ENCODE measurements at places on chromosomes 11 and 22.
A peak's percentile ranks its signal among the peaks of the same experiment; 100 is the strongest.

- DNase-seq: peak; percentile 36
These were observed 31.7 kb downstream of the FAM181B start for GRCh38 chr11:82701847-82702520.

- no peak for DNase-seq
These were observed 20.5 kb downstream of the COA4 start for GRCh38 chr11:73856031-73856567.

- DNase-seq: no peak
These were observed 14.4 kb upstream of the BRSK2 start for GRCh38 chr11:1375161-1375954.

DNA sequence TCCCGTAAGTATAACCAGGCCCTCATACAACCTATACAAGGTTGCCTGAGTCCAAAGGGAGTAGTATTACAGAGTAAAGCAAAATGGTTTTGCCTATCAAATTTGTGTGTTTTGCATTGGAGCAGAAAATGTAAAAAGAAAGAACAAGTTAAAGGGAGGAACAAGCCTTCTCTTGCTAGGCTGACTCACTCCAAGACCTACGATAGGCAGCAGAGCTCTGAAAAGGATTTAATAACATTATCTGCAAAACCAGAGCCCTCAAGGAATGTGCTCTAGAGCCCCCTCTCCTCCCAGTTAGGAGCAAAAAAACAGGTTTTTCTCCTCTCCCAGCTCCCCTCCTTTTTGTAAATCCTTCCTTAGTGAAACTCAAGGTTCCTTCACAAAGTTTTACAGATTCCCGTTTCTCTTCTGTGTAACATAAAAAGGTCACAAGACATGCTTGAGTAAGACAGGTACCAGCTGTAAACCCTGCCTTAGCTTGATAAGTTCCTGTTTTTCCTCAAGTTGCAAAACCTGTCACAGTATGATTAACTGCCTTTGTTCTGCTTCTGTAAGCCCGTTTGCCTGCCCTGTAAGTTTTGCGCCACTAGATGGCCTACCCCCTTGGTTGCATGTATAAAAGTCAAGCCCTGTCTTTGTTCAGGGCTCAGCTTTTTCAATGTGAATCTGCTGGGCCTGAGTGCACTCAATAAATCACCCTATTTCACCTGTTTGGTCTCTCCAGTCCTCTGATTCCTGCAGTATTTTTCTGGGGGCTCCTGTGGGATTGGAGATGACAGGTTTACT, 498.2 kb downstream of the KCNA4 start:
- no peak for DNase-seq

- DNase-seq: no peak
These were observed 6.5 kb downstream of the ARSA start for GRCh38 chr22:50621356-50621880.

DNA sequence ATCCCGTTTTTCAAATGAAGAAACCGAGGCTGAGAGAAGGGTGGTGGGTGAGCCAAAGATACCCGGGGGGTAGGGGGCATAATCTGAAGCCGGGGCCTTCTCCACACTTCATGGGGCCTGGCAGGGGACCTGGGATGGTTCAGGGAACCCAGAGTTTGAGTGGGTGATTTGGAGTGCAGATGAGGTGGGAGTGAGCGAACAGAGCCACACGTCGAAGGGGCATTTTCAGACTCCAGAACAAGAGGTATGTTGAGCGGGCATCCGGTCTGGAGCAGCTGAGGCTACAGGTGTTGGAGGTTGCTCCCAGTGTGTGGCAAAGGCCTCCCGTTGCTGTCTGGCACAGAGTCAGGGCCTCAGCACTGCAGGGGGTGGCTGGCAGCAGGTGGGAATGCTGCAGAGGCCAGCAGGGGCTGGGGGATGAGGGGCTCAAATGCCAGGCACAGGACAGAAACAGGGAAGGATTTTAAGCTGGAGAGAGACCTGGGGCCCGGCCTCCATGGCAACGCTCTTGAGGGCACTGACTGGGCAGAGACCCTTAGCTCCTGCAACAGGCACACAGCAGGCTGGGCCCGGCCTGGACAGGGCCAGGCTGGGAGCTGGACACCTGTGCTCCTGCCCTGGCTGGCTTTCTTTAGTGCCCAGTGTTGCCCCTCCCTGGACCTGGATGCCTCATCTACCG, 46.2 kb downstream of the WNT11 start:
- no peak for DNase-seq

- no peak for DNase-seq
These were observed 6.8 kb upstream of the SLC22A8 start for GRCh38 chr11:63022441-63022840.

DNA sequence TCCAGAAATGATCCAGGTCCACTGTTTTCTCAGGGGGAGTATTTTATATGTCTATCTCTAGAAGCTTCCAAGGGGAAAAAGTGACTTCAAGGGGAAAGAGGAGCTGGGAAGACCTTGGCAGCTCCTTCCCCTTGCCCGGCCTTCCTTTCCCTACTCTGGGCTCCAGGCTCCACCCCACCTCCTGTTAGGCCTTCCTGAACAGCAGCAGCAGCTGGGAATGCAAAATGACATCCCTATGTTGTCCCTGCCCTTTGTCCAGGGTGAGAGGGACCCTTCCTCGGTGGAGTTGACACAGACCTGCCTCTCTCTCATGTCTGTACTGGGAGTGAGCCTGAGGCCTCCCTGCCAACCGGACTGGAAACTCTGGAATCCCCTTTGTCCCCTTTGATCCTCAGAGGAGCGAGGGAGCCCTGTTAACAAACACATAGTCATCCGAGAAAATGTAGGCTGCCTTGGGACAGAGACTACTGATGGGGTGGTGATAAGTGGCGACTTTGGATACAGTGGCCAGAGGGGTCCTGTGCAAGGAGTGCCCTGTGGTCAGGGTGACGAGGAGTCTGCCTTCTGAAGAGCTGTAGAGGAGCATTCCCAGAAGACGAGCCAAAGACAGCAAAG, 9.0 kb upstream of the MALAT1 start:
- DNase-seq: peak; percentile 61

GRCh38 chr11:120235024-120235628, 4.8 kb upstream of the POU2F3 start:
- DNase-seq: peak; percentile 44

DNA sequence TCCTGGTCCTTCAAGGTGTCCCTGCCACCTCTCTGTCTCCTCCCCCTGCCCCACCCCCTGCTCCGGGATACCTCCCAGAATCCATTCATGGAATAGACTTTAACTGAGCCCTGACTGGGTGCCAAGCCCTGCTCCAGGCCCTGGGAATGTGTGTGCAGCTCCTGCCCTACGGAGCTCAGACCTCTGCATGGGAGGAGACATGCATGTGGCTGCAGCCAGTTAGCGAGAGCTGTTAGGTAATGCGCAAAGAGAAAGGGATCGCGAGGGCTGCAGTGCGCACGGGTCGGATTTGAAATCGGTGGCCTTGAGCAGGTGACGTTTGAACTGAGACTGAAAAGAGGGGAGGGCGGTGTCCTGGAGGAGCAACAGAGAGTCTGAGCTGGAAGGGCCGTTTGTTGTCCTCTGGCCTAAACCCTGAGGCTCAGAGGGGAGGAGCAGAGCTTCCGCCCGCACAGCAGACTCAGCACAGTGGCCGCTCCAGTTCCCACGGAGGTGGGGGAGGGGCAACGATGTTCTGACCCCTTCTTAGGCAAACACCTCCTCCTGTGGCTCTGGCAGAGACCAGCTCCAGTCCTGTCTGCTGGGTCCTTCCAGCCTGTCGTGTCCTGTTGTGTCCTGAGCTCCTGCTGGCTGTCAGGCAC, 19.8 kb upstream of the LRRC10B start:
- DNase-seq: no peak

GRCh38 chr11:28618416-28618815, 510.2 kb downstream of the METTL15 start:
- no peak for DNase-seq

GRCh38 chr22:45218976-45219375, 21.7 kb downstream of the KIAA0930 start:
- DNase-seq: no peak

- DNase-seq: no peak
These were observed 8.5 kb upstream of the MYO7A start for GRCh38 chr11:77119531-77119936.

DNA sequence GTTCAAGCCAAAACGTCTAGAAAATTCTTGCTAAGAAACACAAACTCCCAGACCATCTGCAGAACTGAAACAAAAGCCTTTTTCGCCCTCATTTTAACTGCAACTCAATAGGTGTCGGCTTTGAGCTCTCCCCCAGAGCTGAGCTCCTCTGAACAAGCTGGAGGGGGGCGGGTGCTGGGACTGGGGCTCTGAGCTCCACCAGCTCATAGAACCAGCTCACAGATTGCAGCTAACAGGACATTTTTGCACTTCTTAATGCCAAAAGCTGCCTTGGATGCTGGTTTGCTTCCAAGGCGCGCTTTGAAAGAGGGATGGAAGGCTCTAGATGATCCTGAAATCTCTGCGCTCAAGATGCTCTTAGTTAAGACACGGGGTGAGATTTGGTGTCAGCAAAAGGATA, 6.0 kb upstream of the YWHAH start:
- peak; percentile 40 for DNase-seq

DNA sequence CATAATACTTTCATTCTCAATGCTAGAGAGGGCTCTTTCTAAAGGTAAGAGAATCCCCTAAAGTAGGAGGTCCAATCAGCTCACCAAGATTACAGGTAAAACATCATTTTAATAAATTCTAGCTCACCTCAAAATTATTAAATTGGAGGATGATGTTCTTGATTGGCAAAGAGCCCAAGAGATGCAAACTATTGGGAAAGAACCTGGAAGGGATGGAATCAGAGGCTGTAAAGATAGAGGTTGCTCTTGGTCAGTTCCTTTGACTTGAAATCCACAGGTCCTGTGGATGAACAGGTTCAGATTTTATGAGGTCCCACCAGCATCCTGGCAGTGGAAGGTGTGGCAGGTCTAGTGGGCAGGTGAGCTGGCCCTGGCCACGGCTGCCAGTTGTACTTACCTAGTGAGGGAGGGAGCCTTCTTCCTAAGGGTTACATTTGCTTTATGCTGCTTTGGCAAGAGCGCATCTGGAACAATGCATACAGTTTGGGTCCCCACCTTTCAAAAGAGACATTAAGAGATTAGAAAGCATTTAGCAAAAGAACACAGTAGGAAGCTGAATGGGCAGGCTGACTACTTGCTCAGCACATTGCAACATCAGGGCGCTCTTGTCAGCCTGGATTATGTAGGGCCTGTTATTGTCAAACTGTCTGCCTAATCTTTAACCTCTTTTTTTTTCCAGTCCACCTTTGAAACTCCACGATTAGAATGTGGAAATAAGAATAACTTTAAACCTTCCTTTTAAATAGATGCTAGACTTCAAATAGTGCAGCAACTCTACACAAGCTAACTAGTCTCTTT, 97.0 kb downstream of the RDX start:
- DNase-seq: no peak

DNA sequence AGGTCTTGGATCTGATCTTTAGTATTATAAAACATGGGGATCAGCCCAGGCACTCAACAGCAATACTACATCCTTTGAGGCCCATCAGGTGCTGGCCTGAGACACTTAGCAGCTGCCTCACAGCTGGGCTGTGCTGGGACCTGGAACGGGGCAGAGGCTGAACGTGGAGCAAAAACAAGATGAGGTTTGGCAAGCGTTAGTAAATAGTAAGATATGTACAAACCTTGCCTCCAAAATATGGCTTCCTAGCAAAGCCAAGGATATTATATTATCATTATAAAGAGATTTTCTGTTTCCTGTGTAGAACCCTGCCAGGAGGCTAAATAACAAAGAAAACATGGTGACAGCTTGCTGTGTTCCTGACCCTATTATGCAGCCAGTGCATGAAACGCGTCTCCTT, 60.0 kb upstream of the SPON1 start:
- no peak for DNase-seq

DNA sequence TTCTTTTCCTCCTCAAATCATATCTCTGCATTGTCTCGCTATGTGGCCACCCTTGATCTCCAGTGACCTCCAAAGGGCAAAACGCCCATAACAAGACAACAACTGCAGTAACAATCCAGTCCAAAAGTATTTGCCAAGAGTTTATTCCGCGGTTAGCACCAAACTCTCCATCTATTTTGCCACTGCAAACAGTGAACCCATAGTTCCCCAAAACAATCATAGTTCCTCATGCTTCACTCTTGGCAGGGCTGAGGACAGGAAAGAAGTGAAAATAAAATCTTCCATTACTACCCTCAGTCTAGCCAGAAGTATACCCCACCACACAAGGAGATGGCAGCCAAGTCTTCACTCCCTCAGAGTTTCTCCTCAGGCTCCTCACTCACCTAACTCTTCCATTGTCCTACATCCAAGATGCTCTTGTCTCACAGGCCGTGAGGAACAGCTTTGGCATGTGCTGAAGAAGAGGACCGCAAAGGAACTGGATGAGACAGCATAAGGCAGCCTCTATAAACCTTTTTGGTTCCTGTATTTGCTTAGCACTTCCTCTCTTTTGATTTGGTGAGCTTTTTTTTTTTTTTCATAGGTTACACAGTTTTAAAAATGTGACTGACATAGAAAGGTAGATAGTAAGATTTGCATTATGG, at the start of gene LPXN:
Gene LPXN (minus strand): TSS at position 480 of the 644 bp plus-strand sequence. CDS start 84 bp downstream, at position 396.
- DNase-seq: no peak

DNA sequence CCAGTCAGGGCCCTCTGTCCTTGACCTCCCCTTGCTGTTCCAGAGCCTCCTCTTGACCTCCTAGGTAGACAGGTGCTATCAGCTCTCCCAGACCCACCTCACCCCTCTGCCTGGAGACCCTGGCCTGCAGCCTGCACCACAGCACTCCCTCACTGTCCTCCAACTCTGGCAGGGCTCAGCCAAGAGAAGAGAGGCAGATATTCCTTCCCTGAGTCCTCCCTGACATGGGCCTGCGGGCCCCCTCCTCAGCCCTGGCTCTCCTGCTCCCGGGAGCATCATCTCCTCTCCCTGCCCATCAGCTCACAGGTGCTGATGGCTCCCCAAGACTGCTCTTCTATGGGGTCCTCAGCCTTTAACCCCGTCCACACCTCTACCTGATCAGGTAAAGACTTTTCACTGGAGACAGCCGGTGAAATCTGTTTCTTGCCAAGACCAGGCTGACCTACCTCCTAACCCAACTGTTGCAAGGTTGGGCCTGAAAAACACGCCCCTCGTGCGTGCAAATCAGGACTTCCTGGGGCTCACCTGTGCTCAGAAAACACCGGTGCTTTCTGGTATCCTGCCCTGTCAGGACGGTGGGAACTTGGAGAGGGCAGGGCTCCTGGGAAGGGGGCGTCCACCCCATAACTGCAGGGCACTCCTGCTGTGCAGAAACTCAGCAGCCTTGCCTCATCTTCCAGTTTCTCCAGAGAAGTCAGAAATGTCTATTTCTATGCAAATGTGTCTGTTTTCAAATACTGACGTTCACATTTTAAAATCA, 160.7 kb downstream of the SHANK2 start:
- DNase-seq: no peak

- no peak for DNase-seq
These were observed 295.1 kb downstream of the MIAT start for GRCh38 chr22:26952451-26953011.

GRCh38 chr22:30196141-30196879, 50.2 kb downstream of the LIF start:
- peak; percentile 64 for DNase-seq
